ENCODE measurements at places on chromosomes 2 and 18.

DNA sequence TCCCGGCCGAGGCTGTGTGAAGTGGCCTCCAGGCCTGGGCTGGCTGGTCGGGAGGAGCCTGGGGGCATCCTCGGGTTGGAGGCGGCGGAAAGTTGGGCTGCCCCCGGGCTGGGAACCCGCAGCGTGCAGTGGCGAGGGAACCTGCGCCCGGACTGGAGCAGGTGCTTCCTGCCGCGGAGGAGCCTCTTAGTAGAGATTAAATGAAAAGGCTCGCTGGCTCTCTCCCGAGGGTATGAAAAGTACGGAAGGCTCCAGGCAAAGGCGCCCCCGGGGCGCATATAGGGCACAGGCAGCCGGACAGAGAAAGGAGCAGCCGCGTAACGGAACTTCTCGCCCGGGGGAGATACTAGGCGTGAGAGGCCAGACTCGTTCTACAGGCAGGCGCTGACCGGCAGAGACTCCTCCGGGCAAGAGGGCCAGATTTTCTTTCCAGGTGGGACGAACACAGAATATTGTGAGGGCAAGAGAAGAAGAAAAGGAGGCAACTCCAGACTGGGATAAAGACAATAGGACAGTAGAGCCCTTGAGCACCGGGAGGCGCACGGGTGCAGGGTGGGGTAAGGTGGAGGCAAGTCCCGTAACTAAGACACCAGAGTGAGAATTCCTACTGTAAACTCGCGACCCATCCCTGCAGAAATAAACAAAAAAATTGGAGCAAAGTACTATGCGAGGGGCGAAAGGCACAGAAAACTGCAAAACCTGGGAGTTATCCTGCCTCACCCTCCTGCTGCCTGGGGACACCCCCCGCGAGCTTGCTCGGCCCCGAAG lies 816 bp downstream of the CDH2 start:
- peak; percentile 32 for DNase-seq

DNA sequence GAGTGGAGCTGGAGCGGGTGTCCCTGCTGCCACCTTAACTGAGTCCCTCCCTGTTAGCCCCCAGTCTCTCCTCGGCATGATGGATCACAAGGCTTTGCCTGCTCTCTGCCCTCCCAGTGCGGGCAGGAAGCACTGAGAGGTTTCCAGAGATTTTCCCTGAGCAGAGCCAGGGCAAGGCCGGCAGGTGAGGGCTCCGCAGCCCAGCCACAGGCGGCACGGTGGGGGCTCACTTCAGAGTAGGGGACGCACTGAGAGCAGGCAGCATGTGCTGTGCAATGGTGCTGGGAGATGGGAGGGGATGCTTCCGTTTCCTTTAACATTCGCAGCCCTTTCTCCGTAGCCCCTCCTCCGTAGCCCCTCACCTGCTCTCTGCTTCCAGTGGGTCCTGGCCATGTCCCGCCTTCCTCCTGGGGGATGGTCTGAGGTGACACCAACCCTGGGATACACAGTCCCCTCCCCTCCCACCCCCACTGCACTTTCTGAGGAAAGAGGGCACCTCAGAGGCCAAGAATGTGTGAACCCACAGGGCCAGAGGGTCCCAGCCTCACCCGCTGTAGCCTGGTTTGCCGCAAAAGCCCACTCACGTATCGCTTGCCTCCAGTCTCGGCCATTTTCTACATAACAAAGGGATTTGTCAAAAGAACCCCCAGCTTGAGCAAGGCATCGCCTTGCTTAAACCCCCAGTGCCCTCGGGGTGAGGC lies 10.7 kb downstream of the KCNF1 start:
- no peak for DNase-seq

DNA sequence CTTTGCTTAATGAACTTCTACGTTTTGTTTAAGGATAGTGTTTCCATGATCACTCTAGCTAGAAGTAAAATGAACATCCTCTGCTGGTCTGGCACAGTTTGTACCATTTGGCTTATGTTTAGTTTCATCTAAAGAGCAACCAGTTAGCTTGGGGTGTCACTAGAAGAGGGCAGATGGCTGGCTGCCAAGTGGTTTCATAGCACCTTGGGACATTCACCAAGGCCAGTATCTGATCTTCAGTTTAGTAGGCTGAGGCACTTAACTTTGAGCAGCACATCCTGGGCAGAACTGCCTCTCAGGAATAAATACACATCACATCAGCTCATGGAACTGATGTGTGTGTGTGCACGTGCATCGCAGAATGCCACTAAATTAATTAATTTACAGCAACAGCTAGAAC lies 68.4 kb downstream of the NXPH2 start:
- DNase-seq, result no peak

- peak; percentile 17 for DNase-seq
Measured at GRCh38 chr2:167264380-167264779, 376.1 kb downstream of the XIRP2 start.

- DNase-seq, result no peak
Measured at GRCh38 chr2:64683771-64684510, 30.2 kb upstream of the SERTAD2 start.

DNA sequence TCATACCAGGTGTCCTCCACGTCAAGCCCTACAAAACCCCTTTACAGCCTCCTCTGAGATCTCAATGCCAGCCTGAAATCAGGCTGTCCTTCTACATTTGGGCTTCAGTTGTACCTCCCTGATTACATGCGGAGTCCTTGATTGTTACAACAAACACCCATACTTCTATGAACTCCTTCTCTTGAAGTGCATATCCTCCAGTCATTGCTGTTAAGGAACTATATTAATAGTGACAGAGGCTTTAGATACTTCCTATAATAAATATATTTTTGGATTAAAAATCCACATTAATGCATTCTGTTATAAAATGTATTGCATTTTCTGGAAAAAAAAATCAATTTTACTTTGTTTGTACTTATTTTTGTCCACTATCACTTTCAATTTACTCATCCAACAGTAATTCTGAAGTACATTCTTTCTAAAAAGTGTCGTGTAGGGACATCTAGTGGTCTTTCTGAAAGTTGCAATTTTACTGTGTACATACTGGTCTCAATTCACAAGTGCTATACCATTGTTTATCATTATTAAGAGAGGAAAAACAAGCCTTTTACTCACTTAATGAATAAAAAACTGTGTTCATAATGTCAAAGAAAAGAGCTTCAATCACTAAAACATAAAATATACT lies 316.4 kb downstream of the DSEL start:
- DNase-seq, result peak; percentile 83

- peak; percentile 57 for DNase-seq
Measured at GRCh38 chr2:190407246-190407661, 901 bp upstream of the MFSD6 start.

GRCh38 chr2:53901192-53901591 lies 41.4 kb upstream of the GPR75 start:
- no peak for DNase-seq

GRCh38 chr2:166764216-166764615 lies 124.1 kb upstream of the XIRP2 start:
- DNase-seq, result no peak

GRCh38 chr18:50895350-50896045 lies 16.6 kb downstream of the ME2 start:
- no peak for DNase-seq

GRCh38 chr2:27884601-27885000 lies 5.6 kb downstream of the RBKS start:
- DNase-seq, result no peak

GRCh38 chr2:207984765-207985480 lies 40.4 kb downstream of the PLEKHM3 start:
- DNase-seq, result no peak

- DNase-seq, result no peak
Measured at GRCh38 chr2:63665846-63666475, 77.2 kb downstream of the MDH1 start.

DNA sequence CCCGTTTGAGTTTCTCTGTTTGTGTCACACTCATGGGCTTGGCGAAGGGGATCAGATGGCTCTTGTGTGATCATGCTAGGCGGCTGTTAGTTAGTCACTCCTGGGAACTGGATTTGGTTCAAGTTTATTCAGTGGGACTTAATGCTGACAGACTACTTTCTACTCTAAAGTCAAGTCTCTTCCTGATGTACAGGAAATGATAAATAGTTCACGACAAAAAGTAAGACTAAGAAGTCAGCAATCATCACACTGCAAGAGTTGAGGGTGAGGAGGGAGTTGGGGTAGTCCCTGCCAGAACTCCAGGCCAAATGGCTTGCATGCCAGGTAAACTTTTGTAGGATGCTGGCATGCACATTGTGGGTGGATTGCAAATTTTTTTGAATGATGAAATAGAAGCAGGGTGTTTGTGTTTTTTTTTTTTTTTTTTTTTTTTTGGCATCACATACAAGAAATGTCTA lies 25.1 kb upstream of the CCL20 start:
- no peak for DNase-seq

DNA sequence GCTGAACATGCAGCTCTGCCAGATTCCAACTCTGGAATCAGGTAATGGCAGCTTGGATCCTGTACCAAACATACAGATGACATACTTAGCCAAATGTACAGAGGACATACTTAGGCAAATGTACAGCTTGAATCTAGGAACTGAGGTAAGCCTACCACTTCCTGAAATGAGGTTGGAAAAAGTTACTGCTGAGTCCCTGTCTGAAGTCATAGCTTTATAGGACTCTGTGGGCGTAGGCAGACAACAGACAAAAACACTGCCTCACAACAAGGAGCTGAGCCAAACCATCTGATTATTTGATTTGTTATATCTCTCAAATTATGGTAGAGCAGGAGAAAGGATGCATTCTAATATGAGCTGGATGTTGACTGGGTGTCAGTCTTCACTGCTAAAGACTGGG lies 290.2 kb upstream of the TCF4 start:
- DNase-seq, result no peak

DNA sequence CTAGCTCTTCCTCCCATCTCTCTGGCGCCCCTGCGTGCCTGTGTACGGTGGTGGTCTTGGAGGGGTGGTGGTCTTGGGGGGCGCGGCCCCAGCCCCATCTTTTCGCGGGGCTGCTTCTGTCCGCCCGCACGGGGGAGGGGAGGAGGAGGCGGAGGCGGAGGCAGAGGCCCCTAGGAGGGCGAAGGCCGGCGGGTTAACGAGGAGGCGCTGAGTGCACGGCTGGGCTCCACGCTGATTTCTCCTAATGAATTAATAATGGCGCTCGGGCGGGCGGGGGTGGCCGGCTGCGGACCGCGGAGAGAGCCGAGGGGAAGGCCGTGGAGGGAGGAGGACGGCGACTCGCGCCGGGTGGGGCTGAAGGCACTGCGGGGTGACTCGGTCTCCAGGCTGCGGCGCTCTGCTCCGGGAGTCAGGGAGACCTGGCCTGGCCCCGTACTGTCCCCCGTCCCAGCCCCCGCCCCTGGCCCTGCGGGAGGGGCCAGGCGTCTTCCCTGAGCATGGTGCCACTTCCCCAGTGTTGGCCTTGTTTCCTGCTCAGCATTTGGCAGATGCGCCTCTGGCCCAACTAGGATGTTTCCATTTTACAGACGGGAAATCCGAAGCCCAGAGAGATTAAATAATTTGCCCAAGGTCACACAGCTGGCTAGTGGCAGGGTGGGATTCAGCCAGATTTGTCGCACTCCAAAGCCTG lies 6.0 kb downstream of the GAREM2 start:
- DNase-seq, result no peak

- no peak for DNase-seq
Measured at GRCh38 chr2:171297956-171298355, 135.8 kb downstream of the METTL8 start.

GRCh38 chr18:79805211-79805887 lies 7.6 kb downstream of the KCNG2 start:
- DNase-seq, result no peak

GRCh38 chr2:141767051-141767450 lies 363.8 kb downstream of the LRP1B start:
- DNase-seq, result no peak

DNA sequence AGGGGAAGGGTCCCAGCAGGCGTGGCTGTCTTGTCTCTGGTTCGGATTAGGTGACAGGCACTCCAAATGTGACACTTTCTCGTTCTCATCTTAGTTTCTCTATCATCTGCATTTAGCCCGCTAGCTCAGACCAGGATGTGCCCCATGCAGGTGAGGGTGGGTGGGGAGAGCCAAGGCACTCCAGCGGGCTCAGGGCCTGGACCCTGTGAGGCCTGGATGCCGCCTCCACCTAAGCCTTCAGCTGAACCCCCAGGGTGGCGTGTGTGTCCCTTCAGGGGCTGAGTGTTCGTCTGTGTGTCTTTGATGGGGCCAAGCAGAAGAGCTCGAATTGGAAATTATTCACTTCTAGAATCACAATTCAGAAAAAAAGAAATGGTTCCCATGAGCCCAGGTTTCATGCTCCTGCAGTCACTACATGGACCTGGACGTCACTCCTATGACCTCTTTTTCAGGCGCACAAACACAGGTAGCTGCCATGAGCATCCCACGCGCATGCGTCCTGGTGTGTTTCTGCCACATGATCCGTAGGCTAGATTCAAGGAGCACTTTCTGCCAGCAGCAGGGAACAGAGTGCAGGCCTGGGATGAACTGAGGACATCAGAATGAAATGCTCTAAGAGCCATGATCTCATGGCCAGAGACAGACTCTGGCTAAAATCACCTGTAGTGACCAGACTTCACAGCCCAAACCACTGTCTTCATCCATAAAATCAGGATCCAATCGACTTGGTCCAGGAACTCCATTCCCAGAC lies 25.8 kb downstream of the CIDEA start:
- DNase-seq, result no peak

- no peak for DNase-seq
Measured at GRCh38 chr2:64141674-64142405, 2.4 kb downstream of the PELI1 start.

- DNase-seq, result no peak
Measured at GRCh38 chr2:240386326-240386725, 49.1 kb upstream of the GPC1 start.

GRCh38 chr2:236607471-236608187 lies 38.0 kb downstream of the ACKR3 start:
- no peak for DNase-seq

GRCh38 chr2:230400454-230400853 lies 15.5 kb upstream of the SP100 start:
- no peak for DNase-seq

- peak; percentile 34 for DNase-seq
Measured at GRCh38 chr2:190376591-190377245, 31.4 kb upstream of the MFSD6 start.

- no peak for DNase-seq
Measured at GRCh38 chr2:178782236-178782635, 25.0 kb downstream of the TTN start.

DNA sequence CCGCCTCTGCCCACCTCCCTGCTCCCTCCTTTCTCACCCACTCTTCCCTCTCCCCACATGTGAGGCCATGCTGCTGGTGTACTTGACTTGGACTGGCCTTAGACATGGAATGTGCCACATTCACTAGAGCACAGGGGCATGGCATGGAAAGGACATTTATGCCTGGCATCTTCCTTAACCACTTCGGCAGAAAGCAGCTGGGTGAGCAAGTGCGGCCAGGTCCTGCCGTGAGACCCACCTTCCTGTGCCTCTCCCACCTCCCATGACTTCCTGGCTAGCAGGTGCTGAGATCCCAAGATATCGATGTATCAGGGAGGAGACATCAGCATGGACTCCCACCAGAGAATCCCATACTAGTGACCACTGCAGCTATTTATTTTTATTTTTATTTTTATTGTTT lies 13.0 kb downstream of the GPR55 start:
- no peak for DNase-seq

DNA sequence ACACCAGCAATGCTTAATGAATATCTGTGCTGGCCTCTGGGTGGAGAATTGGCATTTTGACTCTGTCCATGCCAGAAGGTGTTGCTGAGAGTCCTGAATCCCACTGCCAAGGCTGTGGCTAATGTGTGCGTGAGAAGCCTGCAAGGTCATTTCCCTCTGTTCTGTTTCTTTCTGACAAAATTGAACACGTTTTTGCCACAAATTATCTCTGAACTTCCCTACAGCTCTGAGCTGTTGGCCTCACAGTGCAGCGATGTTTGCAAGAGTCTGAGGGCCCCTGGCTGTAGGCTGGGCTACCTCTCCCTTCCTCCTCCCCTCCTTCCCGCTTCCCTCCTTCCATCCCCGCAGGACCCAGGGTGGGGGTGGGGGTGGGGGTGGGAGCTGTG lies 154.1 kb upstream of the HS6ST1 start:
- no peak for DNase-seq

All from NCI-H2081 (cell line).